ENCODE measurements at places on chromosomes 6 and 20.

DNA sequence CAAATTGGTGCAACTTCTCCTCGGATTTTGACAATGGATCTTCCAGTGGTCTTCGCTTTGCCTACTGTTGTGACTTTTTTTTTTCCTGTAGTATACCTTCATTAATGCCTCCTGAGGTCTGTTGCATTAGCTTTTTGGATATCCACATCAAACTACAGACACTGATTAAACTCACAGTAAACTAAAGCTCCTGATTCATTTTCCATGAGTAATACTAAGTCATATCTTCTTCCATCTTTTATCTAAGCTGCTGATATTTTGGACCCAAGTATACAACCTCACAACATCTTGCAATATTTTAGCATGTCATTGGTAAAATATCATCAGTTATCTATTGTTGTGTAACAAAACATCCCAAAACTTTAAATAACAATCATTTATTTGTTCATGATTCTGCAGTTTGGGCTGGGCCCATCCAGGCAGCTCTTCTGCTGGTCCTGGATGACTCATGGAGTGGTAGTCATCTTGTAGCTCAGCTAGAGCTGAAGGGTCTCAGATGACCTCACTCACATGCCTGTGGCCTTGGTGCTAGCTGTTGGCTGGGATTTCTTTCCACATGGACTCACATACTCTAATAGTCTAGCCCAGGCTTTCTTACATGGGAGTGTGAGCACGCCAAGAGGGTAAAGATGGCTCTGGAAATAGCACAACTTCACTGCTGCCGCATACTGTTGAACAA lies 78.3 kb upstream of the SRSF6 start:
- peak; percentile 91 for DNase-seq

DNA sequence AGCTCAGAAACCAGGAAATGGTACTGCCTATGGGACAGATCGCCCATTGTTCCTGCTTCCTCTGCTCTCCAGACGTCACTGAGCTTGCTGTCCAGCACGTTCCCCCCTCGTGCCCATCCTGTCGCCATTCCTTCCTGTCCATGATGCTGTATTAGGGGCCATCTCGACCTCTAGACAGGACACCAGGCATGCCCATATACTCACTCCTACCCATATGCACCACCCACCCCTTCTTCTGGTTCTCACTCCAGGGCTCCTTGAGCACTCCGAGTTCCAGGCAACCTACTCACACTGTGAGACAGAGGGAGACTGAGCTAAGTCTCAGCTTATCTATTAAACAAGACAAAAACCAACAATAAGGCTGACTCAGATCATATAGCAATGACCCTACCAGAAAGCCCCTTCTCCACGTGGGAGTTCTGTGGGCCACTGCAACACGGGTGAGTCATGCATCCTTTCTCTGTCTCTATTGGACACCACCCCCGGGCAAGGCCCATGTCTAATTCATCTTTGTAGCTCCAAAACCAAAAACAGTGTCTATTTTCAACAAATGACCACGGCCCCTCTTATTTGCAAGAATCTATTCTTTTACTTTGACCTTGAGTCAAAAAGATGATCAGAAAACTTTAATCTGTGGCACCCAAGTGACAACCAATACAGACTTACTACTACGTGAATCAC lies 65.7 kb downstream of the PSMG4 start:
- DNase-seq, result no peak

DNA sequence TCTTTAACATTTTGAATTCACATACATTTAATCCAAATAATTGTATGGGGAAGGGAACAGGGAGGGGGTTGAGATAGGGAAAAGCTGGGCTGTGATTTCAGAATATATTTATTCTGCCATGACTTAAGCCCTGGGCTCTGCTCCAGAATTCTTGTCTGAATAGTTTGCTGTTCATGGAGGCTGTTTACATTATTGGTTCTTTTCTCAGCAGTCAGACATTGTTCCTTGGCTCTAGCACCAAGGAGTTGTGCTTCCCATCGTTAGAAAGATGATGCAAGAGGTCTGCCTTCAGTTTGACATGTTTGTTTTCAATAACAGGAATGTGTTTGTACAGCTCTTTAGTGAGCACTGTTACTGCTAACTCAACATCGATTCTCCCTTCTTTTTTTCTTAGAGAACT lies 198.8 kb upstream of the CDYL start:
- peak; percentile 96 for DNase-seq

- DNase-seq, result no peak
These were observed 158.9 kb downstream of the RALGAPA2 start for GRCh38 chr20:20553541-20553940.

DNA sequence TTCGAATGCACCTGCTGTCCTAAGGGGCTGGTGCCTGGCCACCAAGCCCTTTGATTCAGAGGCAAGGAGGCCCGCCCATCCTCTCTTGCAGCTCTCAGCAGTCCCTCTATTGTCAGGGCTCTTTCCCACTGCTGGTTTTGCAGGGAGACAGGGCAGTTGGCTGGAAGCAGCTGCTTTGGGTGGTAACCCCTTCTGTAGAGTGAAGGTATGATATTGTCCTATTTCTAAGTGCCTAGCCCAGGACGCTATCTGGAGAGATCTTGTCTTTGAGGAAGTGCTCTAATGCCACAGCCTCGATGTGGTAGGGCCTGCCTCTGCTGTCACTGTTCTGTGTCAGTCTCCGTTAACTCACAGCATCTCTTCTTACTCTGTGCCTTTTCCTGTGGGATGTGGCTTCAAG lies 5.6 kb downstream of the PLCG1 start:
- no peak for DNase-seq

DNA sequence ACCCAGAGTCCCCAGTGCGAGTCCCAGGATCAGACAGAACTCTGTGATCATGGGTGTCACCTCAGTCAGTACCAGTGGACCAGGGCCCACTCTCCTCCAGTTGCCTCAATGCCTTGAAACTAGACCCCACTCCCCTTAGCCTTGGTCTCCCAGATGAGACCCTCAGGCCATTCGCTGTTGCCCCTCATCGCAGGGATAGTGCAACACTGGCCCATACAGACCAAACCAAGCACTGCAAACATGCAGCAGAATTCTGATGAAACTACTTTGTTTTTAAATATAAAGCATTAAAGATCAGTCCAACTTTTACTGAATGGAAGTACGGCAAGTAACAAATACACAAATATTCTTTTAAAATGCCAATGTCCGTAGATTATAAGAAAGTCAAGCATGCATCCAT lies 101.2 kb upstream of the NT5E start:
- no peak for DNase-seq

DNA sequence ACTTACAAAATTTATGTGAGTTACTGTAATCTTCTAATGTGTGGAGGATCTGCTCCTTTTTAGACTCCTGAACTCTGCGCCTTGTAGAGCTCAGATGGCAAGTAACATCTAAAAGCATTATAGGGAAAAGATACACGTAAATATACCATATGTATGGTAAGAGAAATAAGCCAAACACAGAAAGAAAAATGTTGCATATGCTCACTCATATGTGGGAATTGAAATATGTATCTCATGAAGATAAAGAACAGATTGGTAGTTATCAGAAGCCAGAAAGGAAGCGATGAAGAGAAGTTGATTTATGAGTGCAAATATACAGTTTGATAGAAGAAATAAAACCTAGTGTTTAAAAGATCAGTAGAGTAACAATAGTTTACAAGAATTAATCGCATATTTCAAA lies 815.0 kb upstream of the MAN1A1 start:
- DNase-seq, result no peak

DNA sequence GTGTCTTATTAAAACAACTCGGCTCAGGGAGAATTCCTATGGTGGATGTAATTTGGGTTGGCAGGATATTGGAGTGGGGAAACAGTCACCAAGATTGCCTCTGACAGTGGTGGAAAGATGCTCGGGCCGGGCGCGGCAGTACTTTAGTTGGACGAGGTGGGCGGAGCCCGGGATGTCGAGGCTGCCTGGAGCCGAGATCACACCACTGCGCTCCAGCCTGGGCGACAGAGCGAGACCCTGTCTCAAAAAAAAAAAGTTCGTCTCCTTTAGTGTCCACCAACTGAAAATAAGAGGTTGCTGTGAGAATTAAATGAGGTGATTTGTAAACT lies 621 bp downstream of the NOL7 start:
- DNase-seq, result peak; percentile 46

GRCh38 chr6:6654599-6655575 lies 66.4 kb downstream of the LY86 start:
- peak; percentile 77 for DNase-seq

DNA sequence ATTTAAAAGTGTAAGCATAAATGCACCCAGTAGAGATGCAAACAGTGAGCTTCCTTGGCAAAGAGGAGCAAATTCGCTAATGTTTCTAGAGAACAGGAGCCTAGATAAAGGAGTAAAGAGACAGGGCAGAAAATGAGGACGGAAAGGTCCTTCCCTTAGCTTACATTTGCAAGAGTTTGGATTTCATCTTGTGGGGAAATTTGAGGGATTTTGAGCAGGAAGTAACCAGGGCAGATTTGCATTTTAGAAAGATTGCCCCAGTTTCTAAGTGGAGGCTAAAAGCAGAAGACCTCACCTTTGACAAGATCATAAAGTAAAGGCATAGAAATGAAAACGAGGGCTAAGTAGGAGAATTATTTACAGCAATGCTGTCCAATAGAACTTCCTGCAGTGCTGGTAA lies 80.5 kb downstream of the ADAT2 start:
- DNase-seq, result no peak

DNA sequence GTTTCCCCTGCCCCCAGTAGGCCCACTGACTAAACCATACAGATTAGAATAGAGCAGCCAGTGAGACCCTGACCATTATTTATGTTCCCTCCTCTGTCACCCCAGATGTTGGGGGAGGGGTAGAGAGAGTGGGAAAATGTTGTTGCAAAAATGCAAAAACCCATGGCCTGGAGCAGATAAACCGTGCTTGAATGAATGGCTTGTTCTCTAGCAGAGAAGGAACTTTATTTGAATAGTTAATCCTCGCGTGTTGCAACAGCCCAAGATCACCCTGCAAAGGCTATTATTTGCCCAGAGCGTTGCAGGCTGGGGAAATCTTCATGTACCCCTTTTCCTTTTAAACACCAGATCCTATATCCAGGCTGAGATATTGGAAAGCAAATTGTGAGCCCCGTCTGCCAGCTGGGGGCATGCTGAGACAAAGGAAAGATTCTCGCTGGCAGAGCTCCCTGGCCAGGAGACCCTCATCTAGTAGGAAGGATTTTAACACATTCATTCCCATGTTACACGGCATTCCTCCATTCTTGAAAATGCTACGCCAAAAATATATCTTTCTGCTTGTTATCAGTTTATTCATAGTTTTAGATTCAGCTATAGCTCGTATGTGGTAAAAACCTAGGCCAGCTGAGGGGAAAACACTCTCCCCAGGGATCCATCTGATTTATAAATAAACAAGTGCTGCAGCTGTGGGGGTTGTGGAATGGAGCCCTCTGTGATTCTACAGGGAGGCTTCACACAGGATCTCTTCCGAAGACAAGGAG lies 53.0 kb downstream of the LINC00237 start:
- DNase-seq, result peak; percentile 15

GRCh38 chr6:158861686-158862381 lies 42.7 kb upstream of the EZR start:
- DNase-seq, result no peak

- DNase-seq, result no peak
These were observed 5.9 kb downstream of the HSPA12B start for GRCh38 chr20:3738111-3739053.

DNA sequence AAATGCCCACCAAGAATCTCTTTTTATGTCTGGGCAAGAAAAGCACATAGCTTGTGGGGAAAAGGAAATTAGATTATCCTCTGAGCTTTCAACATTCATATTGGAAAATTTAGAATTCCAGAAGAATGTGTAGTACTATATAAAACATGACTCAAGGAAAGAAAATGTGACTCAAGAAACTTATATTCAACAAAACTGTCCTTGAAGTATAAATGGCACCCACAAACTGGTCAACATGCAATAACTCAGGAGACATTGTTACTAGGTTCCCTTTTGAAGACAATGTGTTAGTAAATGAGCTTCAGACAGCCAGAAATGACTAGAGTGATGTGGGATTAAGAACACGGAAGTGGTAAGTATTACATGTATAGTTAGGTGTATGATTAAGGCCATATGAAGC lies 26.1 kb upstream of the TINAG start:
- no peak for DNase-seq

DNA sequence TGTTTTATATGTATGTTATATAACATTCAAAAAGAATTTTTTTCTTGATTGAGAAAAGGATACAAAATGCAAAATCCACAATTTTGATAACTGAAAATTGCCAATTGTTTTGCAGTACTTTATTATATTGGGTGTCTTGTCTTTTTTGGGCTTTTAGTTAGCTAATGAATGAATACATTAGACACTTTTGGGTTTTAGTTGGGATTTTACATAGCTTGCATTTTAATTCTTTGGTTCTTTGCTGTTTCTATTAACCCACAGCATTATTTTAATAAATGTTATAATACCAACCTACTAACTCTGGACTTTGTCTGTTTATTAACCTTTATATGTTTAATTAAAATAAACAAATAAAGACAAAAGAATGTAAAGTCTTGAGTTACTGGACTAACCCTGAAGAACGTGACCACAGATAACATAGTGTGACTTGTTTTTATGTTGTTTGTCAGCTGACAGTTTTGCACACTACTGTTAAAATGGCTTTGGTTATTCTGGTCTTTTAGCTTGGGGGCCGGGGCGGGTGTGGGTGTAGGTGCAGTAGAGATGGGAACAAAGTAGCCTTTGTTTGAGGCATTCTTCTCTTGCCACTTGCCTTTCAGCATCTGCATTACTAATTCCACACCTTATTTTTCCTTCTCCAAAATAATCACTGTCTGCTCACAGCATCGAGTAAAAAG lies 159.1 kb downstream of the QKI start:
- no peak for DNase-seq

GRCh38 chr6:109718991-109719390 lies 27.9 kb downstream of the FIG4 start:
- DNase-seq, result peak; percentile 17

DNA sequence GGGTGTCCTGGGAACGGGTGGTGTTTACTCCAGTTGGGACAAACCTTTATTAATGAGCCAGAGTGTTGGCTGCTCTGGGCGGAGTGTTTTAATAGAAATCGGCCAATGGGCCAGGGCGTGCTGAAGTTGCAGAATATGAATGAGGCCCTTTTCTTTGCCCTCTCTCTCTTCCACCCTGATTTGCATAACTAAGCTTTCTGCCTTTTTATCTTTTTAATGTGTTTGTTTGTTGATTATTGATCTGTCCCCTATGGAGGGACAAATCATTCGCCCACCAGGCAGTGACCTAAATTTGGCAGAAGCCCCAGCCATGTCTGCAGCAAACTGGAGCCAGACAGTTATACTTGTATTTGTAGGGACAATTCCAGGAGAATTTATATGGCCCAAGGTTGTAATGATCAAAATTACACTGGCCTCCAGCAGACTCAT lies 420.9 kb downstream of the PREX1 start:
- DNase-seq, result no peak

DNA sequence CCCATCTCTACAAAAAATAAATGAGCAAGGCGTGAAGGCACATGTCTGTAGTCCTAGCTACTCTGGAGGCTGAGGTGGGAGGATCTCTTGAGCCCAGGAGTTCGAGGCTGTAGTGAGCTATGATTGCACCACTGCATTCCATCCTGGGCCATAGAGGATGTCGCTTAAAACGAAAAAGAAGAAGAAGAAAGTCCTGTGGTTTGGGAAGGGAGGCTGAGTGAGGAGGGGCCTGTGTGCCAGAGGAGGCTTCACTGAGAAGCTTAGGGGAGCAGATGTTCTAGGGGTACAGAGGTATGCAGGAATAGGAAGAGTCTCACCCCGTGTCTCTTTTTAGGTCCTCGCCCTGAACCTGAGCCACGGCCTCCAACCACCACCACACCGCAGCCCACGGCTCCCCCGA lies 4.2 kb downstream of the MMP9 start:
- DNase-seq, result no peak

- DNase-seq, result no peak
These were observed 5.8 kb upstream of the SGK1 start for GRCh38 chr6:134323698-134324097.

All from cardiac muscle cell (in vitro differentiated cells and primary cell).